ENCODE measurements at places on chromosomes 1 and 21. TPM values are rescaled to one million over a fixed set of nuclear protein-coding genes. Genes with fewer than 3 reads are reported as not detected.

Gene PDZK1
- polyA plus RNA-seq, result 199 TPM

DNA sequence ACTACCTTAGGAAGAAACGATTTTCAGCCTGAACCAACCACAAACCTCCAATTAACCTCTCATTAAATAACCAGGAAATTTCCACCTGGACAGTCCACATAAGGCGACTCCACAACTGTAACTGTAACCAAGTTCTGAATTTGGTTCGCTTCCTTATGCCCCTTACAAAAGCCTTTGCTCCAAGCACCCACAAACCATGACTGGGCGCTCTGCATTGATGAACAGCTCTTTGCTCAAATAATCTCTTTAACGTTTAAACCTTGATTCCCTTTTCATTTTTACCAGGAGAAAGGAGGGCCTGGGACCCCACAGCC, 38.2 kb upstream of the ZNF124 start:
- DNase-seq, result no peak

GRCh38 chr1:31812158-31812829, 3.5 kb downstream of the SPOCD1 start:
- DNase-seq, result no peak

DNA sequence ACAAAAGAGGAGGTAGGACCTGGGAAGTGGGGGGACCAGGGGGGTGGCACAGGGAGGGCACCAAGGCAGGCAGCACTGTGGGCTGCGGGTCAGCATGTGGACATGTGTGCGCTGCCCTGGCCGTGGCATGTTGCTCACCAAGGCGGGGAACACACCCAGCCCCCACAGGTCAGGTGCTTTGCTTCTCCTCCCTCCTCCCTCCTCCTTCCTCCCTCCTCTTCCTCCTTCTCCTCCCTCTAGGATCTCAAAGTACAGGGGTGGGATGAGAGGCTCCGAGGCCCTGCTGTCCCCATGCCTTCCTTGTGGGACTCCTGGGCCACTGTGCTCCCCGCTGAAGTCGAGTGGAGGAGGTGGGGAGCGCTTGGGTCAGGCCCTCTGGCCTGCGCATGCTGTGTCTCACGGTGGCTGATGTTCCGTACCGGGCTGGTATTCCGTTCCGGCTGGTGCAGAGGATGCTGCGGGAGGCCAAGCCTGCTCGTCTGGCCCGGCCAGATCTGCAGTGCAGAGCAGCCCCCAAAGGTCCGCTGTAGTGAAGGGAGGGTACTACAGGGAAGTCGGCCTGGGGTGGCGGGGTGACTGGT, 26.6 kb downstream of the SPSB1 start:
- DNase-seq, result no peak

Gene RNF187
- 84.3 TPM for polyA plus RNA-seq

GRCh38 chr1:62391369-62391971, 45.4 kb upstream of the USP1 start:
- no peak for DNase-seq

DNA sequence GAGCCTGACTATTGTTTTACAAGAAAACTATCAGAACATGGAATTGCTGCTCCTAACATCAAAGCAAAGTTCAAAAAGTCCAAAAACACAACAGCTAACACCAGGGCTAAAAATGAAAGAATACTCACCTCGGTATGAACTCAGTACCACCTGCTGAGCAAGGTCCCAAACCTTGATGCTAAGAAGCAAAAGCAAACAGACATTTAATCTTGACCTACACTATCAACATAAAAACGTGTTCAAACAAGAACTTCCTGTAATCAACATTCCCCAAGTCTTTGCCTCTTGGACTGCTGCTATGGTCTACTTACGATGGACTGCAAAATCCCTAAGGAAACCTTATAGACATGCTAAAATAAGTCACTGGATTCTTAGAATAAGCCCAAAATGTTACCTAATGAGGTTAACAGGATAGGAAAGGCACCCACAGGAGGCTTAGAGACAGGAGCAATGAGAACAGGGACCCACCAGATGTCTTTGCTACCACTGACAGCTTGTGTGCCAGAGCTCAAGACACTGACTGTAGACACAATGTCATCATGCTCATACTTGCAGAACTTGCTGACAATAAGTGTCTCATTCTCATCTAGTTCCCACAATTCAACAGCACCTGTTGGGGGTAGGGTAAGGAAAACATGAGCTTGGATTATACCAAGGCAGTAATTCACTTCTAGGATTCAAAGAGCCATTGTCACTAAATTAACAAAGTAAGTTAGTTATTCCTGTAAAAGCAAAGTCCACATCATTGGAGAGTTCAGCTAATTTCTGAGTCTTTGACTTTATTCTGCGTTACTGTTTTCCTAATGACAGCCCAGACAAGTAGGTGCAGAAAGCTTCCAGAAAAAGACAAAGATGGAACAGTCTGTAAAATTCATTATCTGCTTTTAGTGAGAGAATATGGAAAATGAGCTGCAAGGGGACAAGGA, 1.8 kb downstream of the WDR77 start:
- DNase-seq, result no peak

Gene ATP1A4
- polyA plus RNA-seq, result 0.26 TPM

DNA sequence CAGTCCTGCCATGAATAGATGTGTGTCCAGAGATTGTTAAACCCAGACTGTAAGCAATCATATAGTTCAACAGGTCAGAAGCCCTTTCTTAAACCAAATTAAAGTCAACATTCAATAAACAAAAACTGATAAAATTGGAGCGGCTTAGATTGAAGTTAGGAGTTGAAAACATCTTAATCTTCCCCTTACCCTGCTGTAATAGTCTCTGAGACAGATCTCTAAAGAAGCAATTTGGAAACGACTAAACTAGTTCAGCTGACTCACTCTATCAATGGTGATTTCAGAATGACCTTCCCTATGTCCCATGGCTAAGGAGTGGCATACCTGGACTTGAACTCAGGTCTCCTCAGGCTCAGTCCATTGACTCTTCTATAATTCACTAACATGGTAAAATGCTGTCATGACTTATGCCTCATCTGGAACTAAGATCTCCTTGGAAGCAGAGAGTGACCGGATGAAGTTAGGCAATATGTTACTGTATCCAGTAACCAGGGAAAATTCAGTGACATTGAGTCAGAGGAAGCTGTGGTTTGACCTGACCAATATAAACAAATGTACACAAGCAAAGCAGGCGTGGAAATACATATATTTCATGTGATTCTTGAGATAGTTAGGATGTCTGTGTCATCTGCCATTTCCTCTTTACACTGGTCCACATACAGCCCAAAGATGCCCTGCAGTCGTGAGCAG, 30.1 kb downstream of the SGIP1 start:
- DNase-seq, result no peak

Measured in left renal cortex interstitium (tissue), 4 donors.